Immature natural killer cell (primary cell): ENCODE measurements at places on chromosomes 7 and 10.

DNA sequence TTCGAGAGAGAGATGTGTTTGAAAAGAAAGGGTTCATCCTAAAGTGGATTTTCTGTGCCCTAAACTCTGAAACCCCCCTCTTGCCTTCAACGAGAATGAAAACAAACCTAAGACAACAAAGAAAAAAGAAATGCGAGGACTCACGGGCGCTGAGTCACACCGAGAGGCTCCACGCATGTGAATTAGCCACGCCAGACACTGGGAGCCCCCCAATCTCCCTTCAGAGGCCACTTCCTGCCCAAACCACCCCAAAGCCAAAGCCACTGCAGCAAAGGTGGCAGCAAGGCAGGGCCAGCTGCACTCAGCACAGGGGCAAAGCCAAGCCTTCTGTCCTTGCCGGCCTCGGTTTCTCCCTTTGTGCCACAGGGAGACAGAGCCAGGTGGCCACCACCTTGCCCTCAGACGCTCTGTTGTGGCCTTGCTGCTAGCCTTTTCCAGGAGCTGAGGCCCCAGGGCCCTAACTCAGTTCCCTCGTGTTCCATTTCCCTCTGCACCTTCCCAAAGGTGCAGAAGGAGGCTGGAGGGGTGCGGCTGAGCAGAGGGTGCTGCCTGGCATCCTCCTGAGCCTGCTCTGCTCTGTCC is 93.3 kb downstream of the FAM53B start:
- DNase-seq = peak; percentile 90

DNA sequence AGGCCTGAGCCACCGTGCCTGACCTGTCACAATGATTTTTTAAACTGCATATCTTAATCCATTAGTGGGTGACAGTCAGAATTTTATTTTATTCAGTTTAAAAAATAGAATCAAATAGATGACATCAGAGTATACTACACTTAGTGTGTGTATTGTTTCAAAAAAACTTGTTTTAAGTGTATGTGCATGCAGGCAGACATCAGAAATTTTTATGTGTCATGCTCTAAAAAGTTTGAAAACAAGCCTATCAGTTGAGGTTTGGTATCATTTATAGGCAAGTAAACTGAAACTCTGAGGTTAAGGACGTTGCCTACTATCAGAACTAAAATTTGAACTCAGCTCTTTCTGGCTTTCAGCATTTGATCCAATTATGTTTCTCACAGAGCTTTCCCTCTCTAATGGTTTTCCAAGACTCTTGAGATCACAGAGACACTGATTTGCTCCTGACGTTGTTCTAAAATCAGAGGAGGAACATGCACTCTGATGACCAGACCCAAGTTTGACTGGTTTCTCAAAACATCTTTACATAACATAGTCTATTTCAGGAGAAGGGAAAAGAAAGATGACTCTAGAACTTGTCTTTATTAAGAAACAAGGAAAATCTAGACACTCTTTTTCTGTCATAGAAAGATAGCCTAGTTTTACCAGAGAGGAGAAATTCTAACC is 188.6 kb downstream of the AUTS2 start:
- DNase-seq = no peak

DNA sequence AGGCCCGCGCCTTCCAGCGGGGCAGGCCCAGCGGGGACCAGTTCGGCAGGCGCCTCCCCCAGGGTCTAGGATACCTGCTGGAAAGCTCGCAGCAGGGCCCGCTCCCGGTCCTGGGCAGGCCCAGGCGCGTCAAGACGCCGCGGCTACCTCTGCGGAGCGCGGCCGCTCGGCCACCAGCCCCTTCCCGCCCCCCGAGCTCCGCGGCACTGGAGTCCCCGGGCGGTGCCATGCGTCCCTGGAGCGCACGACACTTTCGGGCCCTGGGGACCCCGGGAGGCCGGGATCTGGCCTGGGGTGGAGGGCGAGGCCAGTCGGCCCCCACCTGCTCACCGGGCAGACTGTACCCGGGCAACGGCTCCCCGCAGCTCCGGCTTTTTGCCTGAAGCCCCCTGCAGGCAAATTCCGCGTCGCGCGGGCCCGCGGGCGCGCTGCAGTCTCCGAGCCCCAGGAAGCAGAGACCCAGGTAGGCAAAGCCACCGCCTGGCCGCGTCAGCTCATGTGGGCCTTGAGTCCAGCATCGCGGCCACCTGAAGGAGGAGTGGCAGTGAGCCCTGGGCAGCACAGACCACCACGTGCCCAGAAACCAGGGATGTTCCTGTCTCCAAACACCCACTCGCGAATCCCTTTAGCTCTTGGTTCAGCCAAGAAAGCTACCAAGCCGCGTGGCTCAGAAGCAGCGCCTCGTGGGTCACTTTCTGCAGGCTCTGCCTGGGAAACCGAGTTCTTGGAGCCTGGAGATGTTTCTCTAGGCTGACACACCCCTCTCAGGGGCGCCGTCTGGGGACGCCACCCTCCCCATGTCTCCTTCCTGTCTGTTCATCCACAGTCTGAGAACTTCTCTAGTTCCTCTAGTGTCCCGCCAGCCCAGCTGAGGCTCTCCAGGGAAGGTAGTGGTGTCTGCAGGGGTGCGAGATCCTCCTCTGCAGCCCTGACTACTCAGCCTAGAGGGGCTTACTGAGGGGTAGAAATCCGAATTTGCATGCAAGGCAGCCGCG is 46.1 kb upstream of the APBB1IP start:
- no peak for DNase-seq

- DNase-seq = no peak
Observed at GRCh38 chr7:88395715-88396114, 89.0 kb upstream of the STEAP4 start.

GRCh38 chr7:97430006-97430405 is 301.9 kb upstream of the TAC1 start:
- no peak for DNase-seq

GRCh38 chr7:152502813-152503790 is 67.3 kb upstream of the KMT2C start:
- DNase-seq = no peak

DNA sequence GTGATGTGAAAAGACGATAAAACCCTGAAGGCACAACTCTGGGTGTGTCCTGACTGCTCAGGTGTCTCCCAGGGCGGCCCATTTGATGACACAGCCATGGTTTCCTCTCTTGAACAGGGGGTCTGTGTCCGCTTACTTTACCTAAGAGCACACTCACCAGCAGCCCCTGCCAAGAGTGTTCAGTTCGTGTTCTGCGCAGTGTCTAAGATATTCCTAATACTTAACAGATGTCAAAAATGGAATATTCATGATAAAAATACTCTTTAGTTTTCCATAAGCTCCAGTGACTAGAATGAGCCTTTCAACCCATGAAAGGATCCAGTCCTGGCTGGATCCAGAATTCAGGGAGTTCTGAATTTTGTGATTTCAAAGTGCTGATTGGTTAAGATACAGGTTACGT is 492.4 kb downstream of the TNS3 start:
- DNase-seq = no peak
